ENCODE measurements at places on chromosomes 3 and 15.

GRCh38 chr3:16477521-16477920, 36.0 kb downstream of the RFTN1 start:
- no peak for DNase-seq

- no peak for DNase-seq
Measured at GRCh38 chr15:96627031-96627568, 296.6 kb downstream of the NR2F2 start.

- no peak for DNase-seq
Measured at GRCh38 chr15:36161771-36162212, 417.6 kb upstream of the CDIN1 start.

DNA sequence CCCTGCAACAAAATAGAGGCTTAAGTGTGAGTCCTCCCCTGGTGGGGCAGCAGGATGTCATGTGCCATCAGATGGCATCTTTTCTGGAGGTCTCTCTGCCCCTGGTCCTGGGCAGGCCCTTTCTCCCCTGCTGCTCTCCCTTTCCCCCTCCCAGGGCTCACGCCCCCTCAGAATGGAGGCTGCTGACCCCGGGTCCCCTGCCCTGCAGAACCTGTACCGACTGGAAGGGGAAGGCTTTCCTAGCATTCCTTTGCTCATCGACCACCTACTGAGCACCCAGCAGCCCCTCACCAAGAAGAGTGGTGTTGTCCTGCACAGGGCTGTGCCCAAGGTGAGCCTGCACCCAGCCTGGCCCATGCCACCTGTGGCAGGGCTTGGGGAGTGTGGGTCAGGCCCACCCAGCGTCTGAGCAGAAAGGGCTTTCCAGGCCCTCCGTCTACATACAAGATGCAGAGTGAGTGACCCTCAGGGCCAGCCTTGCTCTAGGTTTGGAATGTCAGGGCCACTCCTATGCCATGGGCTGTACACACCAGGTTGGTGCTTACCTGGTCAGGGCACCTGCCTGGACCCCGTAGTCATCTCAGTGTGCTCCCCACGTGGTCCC, 7.1 kb downstream of the FES start:
- DNase-seq: no peak

GRCh38 chr15:64824929-64825430, 467 bp downstream of the PIF1 start:
- no peak for DNase-seq

DNA sequence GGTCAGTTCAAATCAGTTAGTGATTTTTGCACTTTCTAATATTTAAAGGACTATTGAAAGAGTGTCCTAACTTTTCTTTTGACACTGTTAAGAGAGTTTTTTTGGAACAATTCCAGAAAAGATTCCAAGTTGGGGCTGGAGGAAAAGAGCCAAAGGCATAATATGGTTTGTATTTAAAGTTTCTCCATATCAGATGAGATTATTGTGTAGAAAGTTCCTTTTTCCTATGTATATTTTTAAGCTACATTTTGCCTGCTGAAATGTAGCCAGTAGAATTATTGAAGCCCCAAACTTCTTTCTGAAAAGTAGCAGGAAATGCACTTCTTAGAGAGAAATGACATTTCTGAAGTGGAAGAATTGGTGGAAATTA, 136.5 kb upstream of the TSC22D2 start:
- DNase-seq: no peak

- DNase-seq: no peak
Measured at GRCh38 chr3:166569589-166569988, 732.4 kb upstream of the BCHE start.

DNA sequence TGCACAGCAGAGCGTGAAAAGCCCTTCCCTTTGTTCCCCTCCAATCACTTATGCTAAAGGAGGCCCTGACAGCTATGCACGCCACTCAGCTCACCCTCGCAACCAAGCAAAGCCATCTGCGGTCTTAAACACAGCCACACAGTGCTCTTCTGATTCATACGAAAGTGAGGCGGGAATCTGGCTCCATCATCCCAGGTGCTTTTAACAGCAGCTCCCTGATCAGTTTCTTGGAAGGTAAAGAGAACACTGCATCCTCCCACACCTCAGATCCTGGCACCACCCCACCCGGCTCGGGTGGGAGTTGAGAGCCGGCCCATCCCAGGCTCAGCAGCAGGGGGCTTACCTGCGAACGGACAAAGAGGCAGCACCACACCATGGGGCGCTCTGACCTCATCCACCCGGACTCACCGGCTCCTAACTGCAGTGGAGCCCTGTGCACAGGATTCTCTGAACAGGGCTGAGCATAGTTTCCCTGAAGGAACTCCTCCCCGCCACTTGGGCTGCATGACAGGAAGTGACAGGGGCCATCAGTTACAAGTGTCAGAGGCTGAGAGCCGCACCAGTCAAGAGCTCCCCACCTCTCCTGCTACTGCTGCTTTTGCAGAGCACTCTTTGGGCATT, 114.3 kb upstream of the ARHGEF3 start:
- no peak for DNase-seq

- DNase-seq: no peak
Measured at GRCh38 chr3:165464736-165465135, 268.6 kb upstream of the SLITRK3 start.

DNA sequence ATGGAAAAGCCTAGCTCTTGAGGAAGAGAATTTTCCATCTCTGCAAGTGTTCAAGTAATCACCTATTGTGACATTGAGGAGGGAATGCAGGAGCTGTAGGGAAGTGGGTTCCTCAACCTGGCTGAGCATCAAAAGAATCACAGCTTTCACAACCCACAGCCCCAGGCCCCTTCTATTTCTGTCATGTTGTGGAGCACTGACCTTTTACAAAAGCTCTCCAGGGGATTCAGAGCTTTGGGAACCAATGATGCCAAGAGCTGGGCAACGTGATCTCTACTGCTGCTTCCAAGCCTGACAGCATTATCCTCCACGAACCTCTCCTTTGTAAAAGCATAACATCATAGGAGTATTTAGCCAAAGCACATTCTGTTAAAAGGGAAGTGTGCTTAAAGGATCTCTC, 231.1 kb downstream of the ADAMTS9 start:
- no peak for DNase-seq

GRCh38 chr3:79297245-79297960, 470.4 kb downstream of the ROBO1 start:
- peak; percentile 89 for DNase-seq

- no peak for DNase-seq
Measured at GRCh38 chr3:46092702-46093080, 65.4 kb upstream of the XCR1 start.

- DNase-seq: no peak
Measured at GRCh38 chr3:71598292-71598691, 14.8 kb upstream of the FOXP1 start.

DNA sequence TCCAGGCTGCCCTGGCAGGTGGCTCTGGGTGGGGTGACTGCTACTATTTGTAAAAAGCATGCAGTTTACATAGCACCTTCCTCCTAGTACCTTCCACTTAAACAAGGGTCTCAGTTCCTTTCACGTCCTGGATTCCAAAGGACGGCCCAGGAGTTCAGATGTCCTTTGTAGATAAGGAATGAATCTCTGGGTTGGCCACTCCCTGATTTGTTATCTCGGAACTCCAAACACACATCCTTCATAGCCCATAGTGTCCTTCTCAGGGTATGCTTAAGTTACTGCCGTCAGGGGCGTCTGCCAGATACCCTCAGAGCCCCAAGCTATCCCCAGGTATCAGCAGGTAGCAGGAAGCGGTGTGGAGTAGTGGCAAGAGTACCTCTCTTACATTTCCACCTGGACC, 101.1 kb upstream of the PLXNA1 start:
- DNase-seq: no peak

- no peak for DNase-seq
Measured at GRCh38 chr3:176611703-176612102, 585.6 kb downstream of the TBL1XR1 start.

- no peak for DNase-seq
Measured at GRCh38 chr3:170738766-170739165, 131.2 kb downstream of the RPL22L1 start.

DNA sequence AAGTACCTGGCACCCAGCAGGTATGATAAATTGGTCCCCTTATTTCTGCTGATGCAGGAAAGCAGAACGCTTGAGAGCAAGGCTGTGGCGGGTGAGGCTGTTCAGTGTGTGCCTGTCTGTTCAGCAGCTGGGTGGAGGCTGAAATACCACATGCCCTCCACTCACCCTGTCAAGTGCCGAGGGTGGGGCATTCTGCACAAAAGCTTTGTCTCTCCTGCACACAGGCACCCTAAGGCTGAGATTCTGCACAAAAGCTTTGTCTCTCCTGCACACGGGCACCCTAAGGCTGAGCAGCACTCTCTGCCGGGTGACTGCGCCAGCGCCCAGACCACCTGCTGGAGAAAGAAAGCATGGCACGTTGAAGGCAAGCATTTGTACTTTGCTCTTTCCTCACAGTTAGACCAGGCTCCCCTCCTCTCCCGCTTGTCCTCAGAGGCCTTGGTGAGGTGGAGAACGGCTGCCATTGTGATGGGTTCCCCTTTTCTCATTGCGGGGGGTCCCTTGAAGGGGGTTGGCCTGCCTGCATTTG, 97.5 kb downstream of the BDH1 start:
- no peak for DNase-seq

- no peak for DNase-seq
Measured at GRCh38 chr3:62403765-62404164, 30.4 kb upstream of the FEZF2 start.

DNA sequence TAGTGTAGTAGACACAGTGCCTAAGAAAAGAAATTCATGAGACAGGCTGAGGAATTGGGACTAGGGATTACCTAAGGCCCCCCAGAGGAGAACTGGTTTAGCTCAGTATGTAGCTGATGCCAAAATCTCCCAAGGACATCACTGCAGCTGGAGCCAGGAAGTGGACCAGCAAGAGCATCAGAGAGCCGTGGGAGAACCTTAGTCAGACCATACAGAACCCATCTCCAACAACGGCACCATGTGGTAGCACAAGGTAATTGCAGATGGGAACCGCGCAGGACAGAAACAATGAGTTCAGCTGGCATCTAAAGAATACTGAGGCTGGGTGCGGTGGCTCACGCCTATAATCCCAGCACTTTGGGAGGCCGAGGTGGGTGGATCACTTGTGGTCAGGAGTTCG, 81.7 kb downstream of the WNT5A start:
- no peak for DNase-seq

DNA sequence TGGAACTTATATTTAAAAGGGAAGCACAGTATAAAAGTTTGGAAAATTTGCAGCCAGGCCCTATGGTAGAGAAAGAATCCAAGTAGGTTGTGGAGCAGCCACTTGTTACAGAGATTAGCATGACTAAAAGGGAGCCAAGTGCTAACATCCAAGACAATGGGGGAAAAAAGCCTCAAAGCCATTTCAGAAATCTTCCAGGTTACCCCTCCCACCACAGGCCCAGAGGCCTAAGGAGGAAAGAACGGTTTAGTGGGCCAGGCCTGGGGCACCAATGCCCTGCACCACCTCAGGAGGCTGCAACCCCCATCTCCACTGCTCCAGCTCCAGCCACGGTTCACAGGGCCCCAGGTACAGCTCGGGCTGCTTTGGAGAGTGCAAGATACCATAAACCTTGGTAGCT, 69.9 kb downstream of the IGF2BP2 start:
- no peak for DNase-seq

- no peak for DNase-seq
Measured at GRCh38 chr3:129703913-129704312, 97.4 kb upstream of the PLXND1 start.

DNA sequence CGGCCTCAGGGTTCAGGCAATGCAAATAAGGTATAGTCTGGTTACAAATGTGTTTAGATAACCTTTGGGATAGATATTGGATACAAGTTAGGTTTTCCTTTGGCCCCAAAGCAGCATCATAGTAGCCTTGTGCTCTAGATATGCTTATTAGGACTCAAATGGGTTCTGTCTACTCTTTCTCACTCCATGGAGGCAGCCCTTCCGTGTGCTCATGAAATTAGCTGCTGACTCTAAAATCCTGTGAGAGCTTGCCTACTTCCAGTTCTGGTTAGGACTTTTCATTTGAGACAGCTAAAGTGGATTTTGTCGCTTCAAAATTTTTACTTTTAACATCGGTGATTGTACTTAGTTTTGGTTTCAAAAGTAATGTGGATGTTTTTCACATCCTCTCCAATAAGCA, 1.6 kb downstream of the CDV3 start:
- no peak for DNase-seq

DNA sequence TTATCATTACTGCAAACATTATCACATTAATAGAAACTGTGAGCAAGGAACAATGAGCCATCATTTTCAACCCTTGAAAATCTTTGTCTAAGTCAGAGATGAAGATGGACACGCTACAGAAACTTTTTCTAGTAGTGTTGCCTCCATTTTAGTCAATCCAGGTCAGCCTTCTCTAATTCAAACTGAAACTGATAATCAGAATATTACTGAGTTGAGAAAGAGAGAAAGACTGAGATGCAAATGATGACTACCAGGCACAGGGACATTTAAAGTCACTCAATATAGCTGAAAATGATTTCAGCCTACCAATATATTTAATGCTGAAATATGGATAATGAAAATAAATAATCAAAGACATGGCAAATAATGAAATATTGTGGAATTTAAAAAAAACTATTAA, 261.4 kb downstream of the GBE1 start:
- DNase-seq: no peak

DNA sequence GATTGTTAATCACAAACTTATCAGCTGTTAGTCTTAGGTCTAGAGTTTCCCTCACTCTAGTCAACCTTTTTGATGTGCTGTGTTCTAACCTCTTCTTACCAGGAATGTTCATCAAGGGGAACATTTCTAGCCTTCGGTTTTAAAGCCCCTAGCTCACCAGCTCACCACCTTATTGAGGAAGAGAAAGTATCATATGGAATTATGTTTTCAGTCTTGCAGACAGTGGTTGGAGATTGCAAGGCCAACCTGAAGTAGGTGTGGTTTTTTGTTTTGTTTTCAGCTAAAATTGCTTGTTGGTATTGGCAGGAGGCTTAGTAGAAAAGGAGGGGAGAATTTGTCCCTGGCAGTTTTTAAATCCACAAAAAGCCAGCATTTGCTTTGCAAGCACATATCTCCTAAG, 48.4 kb upstream of the CCDC80 start:
- DNase-seq: no peak

DNA sequence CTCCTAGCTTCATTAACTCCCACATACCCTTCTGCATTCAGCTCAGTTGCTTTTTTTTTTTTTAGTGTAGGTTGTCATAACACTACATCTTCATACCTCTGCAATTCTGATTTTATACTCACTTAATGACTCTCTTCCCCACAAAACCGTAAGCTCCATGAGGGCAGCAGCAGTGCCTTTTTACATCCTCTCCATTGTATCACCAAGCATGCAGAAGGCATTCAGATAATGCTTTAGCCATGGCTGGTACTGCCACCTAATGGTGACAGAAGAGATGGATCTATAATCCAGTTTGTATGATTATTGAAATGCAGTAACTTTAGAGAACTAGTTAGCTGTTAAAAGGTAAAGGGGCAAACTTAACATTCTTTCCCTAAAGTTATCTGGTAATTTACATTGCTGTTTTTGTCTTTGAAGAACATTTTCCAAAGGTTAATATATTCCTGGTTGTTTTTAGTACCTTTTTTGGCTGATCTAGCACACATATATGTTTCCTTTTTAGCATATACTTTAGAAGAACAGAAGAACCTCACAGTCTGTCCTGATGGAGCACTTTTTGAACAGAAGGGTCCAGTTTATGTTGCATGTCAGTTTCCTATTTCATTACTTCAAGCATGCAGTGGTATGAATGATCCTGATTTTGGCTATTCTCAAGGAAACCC, 36.8 kb downstream of the ATP1B3 start:
- DNase-seq: no peak
